ENCODE measurements at places on chromosomes 7 and 10.

DNA sequence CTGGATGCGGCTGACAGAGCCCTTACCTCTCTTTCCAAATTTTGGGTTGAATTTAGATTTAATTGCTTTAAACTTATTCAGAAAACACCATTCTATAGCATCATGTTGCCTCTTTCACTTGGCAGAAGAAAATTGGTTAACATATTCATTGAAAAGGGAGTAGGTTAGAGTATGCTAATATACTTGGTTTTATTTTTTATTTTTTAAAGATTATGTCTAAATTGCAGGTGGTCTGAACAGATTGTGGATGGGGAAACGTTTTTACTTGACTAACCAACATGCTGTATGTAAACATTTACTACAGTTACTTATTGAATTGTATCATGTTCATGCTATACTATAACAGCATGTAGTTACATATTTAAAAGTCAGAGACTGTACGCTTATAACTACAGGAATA is 65.6 kb downstream of the DNAH11 start:
- no peak for DNase-seq

DNA sequence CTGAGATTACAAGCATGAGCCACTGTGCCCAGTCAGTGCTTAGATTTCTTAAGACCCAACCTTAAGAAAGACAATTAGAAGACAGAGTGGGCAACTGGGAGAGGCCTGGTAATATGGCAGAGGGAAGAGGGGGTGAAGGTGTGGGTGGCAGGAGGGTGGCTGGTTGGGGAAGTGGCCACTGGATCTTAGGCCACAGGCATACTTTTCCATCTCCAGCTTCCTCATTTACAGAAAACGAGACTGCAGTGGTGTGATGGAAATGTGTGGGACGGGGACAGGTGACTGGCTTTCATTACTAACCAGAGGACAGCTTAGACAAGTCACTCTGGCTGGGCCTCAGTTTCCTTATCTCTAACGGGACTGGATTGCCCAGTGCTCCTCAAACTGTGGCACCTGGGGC is 1.0 kb upstream of the FFAR4 start:
- DNase-seq, result no peak

GRCh38 chr10:62007145-62007544 is 105.6 kb downstream of the ARID5B start:
- DNase-seq, result no peak

DNA sequence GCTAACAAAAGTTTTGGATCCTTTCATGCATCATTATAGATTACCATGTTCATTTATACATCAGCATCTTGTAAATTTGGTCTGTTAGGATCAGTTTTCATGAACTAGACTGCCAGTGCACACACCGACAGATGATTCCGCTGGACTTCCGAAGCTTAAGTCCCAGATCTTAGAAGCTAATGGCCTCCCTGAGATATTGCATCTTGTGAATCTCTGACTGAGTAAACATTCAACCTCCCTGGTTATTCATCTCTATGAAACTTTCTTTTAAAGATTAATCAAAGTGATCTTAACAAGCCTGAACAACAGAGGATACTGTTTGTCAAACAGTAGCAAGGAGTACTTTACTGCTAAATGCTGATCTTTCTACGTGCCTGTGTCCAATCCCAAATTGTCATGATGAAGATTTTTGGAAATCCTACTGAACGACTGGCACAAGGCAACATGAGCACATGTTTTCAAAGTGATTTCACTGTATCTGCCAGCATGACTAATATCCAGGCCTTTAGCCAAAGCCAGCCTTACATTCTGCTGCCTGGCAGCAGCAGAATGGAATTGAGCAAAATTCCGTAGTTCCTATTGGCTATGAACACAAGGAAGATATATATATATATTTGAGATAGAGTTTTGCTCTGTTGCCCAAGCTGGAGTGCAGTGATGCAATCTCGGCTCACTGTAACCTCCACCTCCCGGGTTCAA is 91.3 kb upstream of the ANK3 start:
- DNase-seq, result no peak

- DNase-seq, result no peak
These were observed 419.5 kb downstream of the PAXIP1 start for GRCh38 chr7:154583454-154583853.

- DNase-seq, result no peak
These were observed 1.5 kb downstream of the CPSF4 start for GRCh38 chr7:99440195-99440594.

GRCh38 chr7:33038639-33039038 is 23.9 kb downstream of the NT5C3A start:
- no peak for DNase-seq

DNA sequence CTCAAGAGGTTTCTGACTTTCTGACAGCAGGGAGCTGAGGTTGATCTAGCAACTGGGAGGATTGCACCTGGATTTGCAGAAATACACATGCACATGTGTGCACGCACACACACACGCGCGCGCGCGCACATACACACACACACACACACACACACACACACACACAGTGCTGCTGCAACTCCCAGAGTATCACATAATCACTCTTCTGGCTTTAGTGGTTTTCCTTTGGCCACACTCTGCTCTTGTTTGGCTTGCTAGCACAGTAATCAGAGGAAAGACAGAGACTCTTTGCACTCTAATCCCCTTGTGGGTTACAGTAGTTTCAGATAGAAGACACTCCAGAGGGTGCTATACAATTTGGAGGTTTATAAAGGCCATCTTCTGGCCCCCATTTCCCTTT is 705.0 kb downstream of the AUTS2 start:
- DNase-seq, result no peak

DNA sequence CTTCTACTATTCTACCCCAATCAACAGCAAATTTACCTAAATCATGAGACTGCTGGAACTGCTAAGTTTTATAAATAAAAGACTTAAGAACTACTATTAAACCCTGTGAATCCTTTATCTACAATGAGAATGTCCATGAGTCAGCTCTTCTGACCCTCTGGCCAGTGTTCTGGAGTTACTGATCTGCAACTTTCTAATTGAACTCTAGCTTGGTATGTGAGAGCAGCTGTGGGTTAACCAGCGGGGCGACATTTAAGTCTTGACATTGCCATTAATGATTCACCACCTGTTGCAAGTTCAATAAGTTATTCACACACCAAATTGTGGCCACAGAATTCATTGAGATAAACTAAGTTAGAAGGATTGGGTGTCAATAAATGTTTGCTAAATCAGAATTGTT is 359.8 kb downstream of the PCDH15 start:
- no peak for DNase-seq

- DNase-seq, result no peak
These were observed 78.1 kb upstream of the ANLN start for GRCh38 chr7:36311539-36311938.

DNA sequence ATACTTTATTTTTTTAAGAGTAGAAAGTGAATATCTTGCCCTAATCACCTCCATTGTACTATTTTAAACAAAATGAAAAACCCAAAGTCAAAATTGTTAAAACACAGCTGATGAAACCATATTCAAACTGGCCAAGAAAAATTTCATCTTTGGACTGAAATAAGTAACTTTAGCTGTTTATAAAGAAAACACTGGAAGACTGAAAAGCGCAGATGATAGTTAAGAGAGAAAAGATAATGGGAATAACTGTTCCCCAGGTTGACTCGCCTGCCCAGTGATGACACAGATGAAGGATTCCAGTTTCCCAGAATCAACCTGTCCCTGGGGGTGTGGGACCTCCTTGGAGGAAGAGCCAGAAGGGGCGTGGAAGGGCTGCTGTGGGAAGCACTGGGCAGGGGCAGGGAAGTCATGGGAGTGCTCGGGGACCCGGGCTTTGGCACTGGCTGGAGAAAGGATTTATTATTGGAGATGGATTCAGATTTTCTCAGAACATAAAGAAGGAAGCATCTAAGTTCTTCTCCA is 43.1 kb downstream of the DENND2A start:
- no peak for DNase-seq

- no peak for DNase-seq
These were observed 239.5 kb upstream of the PITRM1 start for GRCh38 chr10:3412071-3412582.

GRCh38 chr10:19245889-19246752 is 197.5 kb downstream of the MALRD1 start:
- DNase-seq, result no peak

DNA sequence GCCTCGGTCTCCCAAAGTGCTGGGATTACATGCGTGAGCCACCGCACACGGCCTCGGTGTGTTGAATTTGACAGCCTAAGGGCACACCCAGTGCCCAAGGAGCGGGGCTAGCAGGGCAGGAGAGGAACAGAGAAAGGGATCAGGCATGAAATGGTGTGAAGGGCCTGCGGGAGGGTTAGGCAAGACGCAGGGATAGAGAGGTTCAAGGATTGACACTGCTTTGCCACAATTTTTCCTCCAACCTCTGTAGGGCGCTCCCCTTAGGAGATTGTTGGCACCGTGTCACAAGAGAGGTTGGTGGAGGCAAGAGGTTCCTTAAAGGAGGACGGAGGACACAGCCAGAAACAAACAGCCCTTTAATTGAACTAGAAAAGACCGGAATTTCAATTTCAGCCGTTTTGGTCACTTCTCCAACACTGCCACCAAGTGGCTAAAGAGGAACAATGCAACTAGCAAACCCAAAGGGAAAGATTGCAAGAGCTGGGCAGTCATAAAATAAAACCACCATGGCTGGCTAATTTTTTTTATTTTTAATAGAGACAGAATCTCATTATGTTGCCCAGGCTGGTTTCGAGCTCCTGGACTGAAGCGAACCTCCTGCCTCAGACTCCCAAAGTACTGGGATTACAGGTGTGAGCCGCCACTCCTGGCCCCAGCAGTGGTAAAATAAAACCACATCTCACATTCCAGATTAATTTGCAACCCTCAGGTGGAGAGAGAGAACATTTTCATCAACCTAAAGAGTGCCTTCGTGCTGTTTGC is 6.9 kb upstream of the CREB3L2 start:
- DNase-seq, result no peak

- DNase-seq, result no peak
These were observed 89.8 kb downstream of the TMEM130 start for GRCh38 chr7:98779800-98780587.

DNA sequence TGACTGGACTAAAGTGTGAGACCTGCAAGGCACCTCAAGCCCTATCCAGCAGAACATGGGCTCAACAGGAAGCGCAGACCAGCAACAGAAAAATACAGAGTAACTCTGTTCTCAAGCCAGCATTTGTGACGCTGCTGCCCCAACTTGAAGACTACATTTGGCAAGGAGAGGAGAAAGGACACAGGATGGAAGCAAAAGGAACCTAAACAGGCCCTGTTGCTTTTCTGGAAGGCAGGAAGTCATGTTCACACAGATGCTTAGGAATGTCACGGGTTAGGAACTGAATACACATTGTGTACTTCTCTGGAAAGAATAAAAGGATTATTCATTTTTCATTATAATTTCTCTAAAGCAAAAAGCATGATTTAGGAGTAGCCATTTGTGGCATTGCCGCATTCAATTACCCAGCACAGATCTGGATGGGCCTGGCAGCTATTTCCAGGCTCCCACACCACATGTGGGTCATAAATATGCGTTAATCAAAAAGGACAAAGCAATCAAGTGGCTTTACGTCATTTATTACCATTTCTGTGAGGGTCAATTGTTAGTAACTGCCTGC is 19.8 kb upstream of the TOMM7 start:
- no peak for DNase-seq

- no peak for DNase-seq
These were observed 560.2 kb downstream of the KCNMA1 start for GRCh38 chr10:77077316-77077945.

DNA sequence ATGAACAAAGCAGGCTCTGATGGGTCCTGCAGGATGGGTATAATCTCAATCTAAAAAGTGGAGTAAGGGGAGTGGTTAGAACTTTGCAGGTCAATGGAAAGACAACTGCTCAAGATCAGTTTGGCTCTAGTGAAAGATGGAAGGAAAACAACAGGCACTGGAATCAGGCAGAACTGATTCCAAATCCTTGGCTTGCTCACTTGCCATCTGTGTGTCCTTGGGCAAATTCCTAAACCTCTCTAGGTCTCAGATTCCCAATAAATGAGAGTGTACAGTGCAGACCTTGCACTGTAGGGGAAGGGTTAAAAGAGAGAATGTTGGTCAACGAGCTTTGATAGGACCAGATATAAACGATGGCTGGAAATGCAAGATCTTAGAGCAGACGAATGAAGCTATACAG is 186.1 kb upstream of the AOAH start:
- no peak for DNase-seq

GRCh38 chr10:18659819-18660535 is 746 bp downstream of the ARL5B start:
- DNase-seq, result no peak

DNA sequence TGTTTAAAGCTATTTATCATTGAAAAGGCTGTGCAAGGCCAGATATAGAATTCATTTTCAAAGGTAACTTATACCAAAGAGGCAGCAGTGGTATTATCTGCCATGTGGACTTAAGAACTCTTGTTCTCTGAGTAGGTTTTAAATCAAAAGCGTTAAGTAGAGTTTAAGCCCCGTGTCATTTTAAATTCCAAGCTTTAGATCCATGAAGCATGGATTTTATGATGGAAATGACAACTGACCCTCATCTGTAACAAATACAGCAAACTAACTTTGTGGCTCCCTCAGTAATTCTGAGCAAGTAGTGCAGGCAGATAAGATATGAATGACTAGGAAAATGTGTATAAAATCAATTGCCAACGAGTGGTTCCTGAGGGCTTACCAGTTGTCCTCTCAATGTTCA is 247.0 kb downstream of the WDR11 start:
- DNase-seq, result no peak

- no peak for DNase-seq
These were observed 66.5 kb upstream of the EEPD1 start for GRCh38 chr7:36086571-36086970.

DNA sequence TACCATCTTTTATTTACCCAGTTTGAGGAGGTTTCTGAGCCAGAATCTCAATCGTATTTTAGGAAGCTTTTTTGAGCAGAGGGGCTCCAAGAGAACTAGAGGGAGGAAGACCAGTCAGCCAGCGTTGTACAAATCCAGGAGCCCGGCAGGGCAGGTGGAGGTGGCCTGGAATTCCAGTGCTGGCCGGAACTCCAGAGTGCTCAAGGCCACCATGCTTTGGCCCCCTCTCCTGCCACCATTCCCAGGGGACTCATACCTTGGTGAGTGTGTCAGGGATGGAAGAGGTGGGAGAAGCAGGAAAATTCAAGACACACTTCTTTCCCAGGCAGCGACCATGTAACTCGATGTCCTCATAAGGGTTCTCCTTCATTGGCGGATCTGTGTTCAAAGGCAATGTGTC is 55.3 kb downstream of the DENND2A start:
- no peak for DNase-seq

GRCh38 chr10:48651839-48652238 is 32.8 kb upstream of the WDFY4 start:
- DNase-seq, result no peak

GRCh38 chr7:70072220-70072619 is 473.9 kb downstream of the AUTS2 start:
- no peak for DNase-seq

- DNase-seq, result no peak
These were observed 229.1 kb downstream of the PLXNA4 start for GRCh38 chr7:132347123-132347522.

- DNase-seq, result no peak
These were observed 1.5 kb downstream of the IPMK start for GRCh38 chr10:58266003-58266825.

DNA sequence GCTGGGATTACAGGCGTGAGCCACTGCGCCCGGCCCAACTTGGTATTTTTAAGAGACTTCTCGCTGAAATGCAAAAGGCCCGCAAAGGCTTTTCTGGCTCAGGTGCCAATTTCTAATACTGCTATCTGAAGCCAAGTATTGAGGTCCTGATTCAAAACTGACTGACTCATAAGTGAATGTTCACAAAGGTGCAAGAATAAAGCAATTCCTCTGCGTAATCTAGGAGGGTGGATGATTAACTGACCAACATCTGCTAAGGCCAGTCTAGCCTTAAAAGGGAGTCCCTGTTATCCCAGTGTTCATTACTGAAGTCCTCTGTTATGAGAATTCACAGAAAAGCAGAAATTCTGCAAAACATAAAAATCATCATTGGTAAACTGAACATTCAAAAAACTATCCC is 111.4 kb downstream of the SRPK2 start:
- DNase-seq, result no peak
